ENCODE measurements at places on chromosomes 4 and X.

DNA sequence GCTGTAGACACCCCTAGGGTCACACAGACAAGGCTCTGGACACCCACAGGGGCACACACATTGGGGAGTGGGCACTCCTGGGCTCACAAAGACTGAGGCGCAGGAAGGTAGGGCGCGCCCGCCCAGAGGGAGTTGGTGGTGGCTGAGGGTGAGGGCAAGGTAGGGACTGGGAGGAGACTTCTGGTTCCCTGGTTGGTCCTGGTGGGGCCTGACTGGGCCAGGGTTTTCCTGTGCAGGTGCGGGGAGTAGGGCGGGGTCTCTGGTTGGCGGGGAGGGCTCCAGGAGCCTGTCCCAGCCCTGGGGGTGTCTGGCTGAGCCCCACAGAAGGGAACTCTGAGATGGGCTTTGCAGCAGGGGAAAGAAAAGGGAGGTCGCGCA is 6.7 kb upstream of the WAS start:
- no peaks in the 10 kb centered on the region for H3K27me3 ChIP-seq
- no peak for DNase-seq
- no peaks in the 10 kb centered on the region for H3K36me3 ChIP-seq
- peak overlapping the region; percentile 89 for H3K27ac ChIP-seq
- H3K4me1 ChIP-seq, result peaks cover 8% of the 10 kb centered on the region
- H3K4me3 ChIP-seq, result peak overlapping the region; percentile 62

GRCh38 chr4:188012426-188012945 is 16.9 kb downstream of the ZFP42 start:
- no peak for DNase-seq
- H3K27me3 ChIP-seq, result no peaks in the 10 kb centered on the region
- H3K4me3 ChIP-seq, result no peak overlapping the region
- H3K4me1 ChIP-seq, result no peaks in the 10 kb centered on the region

DNA sequence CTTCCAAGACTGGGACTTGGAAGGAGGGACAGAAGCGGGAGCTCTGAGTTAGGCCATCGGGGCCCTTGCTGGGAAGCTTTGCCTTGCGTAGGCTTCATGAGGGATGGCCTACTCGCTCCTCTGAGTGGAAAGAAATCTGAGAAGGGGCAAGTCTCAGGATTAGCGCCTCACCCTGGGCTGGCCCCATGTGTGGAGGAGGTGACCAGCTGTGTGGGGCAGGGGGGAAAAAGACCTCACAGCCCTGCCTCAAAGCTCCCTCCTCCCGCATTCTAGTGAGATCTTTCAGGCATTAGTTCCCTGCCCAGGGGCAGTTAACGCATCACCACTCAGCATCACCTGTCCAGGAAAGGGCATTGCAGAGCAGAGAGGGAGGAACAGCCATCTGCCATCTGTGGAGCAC is 156.1 kb downstream of the ENPP6 start:
- H3K36me3 ChIP-seq, result no peaks in the 10 kb centered on the region
- no peak overlapping the region for H3K4me3 ChIP-seq
- no peaks in the 10 kb centered on the region for H3K27me3 ChIP-seq
- no peak overlapping the region for H3K27ac ChIP-seq
- DNase-seq, result no peak

DNA sequence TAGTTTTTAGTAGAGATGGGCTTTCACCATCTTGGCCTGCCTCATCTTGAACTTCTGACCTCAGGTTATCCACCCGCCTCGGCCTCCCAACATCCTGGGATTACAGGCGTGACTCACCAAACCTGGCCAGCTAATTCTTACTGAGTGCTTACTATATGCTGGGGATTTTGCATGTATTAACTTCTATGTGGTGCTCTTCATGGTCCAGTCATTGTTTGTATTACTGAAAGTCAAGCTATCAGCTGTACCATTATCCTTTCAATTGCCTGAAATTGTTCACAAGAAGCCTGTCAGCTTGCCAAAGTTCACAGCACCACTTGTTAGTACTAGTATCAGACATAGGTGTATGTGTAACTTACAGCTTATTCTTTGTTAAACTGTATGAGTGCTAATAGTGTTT is 1272.1 kb downstream of the ARAP2 start:
- no peak overlapping the region for H3K4me3 ChIP-seq
- H3K36me3 ChIP-seq, result no peaks in the 10 kb centered on the region
- H3K27me3 ChIP-seq, result no peaks in the 10 kb centered on the region

DNA sequence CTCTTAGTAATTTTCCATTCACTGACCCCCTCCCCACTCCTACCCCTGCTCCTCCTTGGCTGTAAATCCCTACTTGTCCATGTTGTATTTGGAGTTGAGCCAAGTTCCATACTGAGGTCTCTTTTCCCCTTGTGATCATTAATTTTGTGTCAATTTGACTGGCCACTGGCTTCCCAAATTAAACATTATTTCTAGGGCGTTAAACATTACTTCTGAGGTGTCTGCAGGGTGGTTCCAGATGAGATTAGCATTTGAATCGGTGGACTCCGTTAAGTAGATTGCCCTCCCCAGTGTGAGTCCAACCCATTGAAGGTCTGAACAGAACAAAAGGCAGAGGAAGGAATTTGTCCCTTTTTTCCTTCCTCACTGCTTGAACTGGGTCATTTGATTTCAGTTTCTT is 25.7 kb downstream of the SLC39A8 start:
- H3K27me3 ChIP-seq, result no peaks in the 10 kb centered on the region
- no peak for DNase-seq
- H3K4me3 ChIP-seq, result no peak overlapping the region
- H3K4me1 ChIP-seq, result no peaks in the 10 kb centered on the region
- H3K27ac ChIP-seq, result no peak overlapping the region
- no peaks in the 10 kb centered on the region for H3K36me3 ChIP-seq

DNA sequence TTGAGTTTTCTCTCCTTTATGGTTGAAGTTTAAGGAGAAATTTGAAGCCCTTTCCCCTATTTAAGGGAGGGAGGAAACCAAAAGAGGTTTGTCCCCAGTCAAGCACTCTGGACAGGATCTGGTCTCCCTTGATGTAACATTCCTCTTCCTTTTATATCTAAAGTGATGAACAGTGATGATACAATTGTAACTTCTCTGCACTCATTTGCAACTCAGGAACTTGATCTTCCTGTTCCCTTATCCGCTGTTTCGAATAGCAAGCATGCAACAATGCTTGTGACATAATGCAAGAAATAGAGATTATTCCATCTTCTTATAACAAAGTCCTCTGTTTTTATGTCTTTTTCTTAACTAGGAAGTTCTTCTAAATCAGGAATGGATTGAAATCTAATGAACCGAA is 18.3 kb downstream of the ALPK1 start:
- H3K27ac ChIP-seq, result no peak overlapping the region
- H3K4me1 ChIP-seq, result no peaks in the 10 kb centered on the region
- no peak for DNase-seq
- H3K27me3 ChIP-seq, result no peaks in the 10 kb centered on the region
- peaks cover 11% of the 10 kb centered on the region for H3K36me3 ChIP-seq

DNA sequence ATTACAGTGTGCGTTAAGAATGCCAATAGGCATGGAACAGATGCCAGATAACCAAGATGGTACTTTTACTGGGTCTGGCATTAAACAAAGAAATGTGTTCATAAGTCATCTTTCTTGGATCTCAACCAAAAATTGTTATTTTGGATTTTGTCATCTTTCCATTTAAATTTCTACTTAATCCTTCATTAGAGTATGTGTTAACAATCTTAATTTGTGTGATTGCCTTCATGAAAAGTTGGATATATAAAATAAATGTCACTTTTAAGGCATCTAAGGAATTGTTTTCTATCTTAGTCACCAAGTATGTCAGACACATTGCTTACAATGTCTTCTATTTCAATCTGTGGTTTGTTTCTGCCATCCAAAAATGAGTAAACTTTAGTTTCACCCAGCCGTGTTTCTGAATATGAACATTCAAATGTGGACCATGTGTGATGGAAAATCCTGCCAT is 87.5 kb downstream of the PALLD start:
- H3K4me3 ChIP-seq, result no peak overlapping the region
- no peaks in the 10 kb centered on the region for H3K27me3 ChIP-seq
- H3K27ac ChIP-seq, result no peak overlapping the region
- no peak for DNase-seq

- no peaks in the 10 kb centered on the region for H3K36me3 ChIP-seq
- H3K4me1 ChIP-seq, result no peaks in the 10 kb centered on the region
- H3K27me3 ChIP-seq, result no peaks in the 10 kb centered on the region
- no peak for DNase-seq
- H3K27ac ChIP-seq, result no peak overlapping the region
Observed at GRCh38 chr4:91258326-91258725, 1045.4 kb upstream of the GRID2 start.

DNA sequence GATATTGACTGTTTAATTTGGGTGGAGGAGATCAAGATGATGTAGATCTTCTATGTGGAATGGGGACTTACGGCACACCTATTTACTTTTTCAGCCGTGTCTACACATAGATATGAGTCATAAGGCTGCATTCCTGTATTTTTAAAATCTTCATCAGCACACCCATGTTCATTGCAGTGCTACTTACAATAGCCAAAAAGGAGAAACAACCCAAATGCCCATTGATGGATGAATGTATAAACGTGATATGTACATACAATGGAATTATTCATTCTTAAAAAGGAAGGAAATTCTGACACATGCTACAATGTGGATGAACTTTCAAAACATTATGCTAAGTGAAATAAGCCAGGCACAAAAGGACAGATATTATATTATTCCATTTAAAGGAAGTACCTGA is 98.6 kb downstream of the AASDH start:
- H3K27ac ChIP-seq, result no peak overlapping the region
- H3K36me3 ChIP-seq, result no peaks in the 10 kb centered on the region
- H3K4me3 ChIP-seq, result no peak overlapping the region
- no peaks in the 10 kb centered on the region for H3K27me3 ChIP-seq

DNA sequence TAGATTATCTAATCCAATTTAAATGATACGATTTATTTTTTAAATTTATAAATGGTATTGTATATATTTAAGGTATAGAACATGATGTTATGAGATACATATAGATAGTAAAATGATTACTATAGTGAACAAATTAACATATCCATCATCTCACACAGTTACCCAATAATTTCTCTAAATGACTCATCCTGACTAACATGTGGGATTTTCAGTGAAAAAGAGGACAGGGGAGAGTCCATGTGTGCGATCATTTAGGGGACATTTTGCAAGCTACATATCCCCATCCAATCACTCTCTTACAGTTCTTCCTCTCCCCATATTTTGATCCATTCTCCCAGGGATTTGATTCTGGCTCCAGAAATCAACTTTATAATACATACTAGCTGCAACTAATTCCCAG is 88.2 kb downstream of the ABCB7 start:
- no peaks in the 10 kb centered on the region for H3K4me1 ChIP-seq
- H3K27me3 ChIP-seq, result no peaks in the 10 kb centered on the region
- H3K27ac ChIP-seq, result no peak overlapping the region
- DNase-seq, result no peak
- H3K36me3 ChIP-seq, result no peaks in the 10 kb centered on the region

DNA sequence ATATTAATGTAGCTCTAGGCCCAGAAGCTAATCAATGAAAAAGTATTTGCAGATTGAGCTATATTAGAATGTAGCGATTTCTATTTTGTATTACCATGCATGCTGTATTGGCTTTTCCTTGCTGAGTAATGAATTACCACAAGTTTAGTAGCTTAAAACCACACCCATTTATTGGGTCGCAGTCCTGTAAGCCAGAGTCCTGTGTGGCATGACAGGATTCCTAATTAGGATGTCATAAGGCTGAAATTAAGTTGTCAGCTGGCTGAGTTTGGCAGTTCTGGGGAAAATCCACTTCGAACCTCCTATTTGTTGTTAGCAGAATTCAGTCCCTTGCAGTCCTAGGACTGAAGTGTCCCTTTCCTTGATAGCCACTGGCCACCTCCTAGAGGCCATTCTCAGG is 50.3 kb upstream of the HHIP start:
- no peaks in the 10 kb centered on the region for H3K36me3 ChIP-seq
- H3K27ac ChIP-seq, result no peak overlapping the region
- no peak overlapping the region for H3K4me3 ChIP-seq
- no peaks in the 10 kb centered on the region for H3K27me3 ChIP-seq

DNA sequence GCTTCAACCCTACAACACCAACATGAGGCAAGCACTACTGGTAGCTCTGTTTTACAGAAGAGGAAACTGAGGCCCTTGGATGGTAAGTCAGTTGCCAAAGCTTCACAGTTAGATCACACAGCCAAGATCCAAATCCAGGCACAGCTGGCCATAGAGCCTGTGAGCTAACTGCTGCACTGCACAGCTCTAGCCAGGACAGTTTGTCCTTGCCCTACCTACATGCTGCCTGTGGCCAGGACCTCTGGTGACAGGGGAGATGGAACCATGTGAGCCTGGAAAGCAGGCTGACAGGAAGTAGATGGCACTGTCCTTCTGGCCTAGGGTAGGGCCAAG is 257.8 kb downstream of the FBXW7 start:
- H3K36me3 ChIP-seq, result no peaks in the 10 kb centered on the region
- H3K4me3 ChIP-seq, result no peak overlapping the region
- no peaks in the 10 kb centered on the region for H3K27me3 ChIP-seq
- peak overlapping the region; percentile 69 for H3K27ac ChIP-seq
- H3K4me1 ChIP-seq, result peaks cover 5% of the 10 kb centered on the region

- H3K36me3 ChIP-seq, result no peaks in the 10 kb centered on the region
- no peak overlapping the region for H3K27ac ChIP-seq
Observed at GRCh38 chrX:142686653-142687283, 339.0 kb upstream of the SPANXN4 start.

DNA sequence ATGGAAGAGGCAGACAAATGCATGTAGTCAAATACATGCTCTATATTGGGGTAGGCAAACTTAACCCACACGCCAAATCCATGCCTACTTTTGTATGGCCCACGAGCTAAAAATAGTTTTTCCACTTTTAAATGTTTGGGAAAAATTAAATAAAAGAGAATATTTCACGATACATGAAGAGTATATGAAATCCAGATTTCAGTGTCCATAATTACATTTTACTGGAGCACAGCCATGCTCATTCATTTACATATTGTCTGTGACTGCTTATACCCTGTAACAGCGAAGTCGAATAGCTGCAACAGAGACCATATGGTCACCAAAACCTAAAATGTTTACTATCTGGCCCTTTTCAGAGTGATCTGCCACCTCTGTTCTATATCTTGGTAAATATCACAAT is 257.4 kb upstream of the NOCT start:
- no peak overlapping the region for H3K4me3 ChIP-seq
- DNase-seq, result no peak
- no peaks in the 10 kb centered on the region for H3K36me3 ChIP-seq
- no peaks in the 10 kb centered on the region for H3K27me3 ChIP-seq
- H3K4me1 ChIP-seq, result no peaks in the 10 kb centered on the region

GRCh38 chr4:1171311-1172227 is 814 bp downstream of the SPON2 start:
- peaks cover 50% of the 10 kb centered on the region for H3K4me1 ChIP-seq
- peaks cover 4% of the 10 kb centered on the region for H3K36me3 ChIP-seq
- H3K27me3 ChIP-seq, result peaks cover 8% of the 10 kb centered on the region
